CD4-positive, alpha-beta T cell (primary cell): ENCODE measurements at places on chromosomes 2 and 18. TPM values are rescaled to one million over a fixed set of nuclear protein-coding genes. Genes with fewer than 3 reads are reported as not detected.

DNA sequence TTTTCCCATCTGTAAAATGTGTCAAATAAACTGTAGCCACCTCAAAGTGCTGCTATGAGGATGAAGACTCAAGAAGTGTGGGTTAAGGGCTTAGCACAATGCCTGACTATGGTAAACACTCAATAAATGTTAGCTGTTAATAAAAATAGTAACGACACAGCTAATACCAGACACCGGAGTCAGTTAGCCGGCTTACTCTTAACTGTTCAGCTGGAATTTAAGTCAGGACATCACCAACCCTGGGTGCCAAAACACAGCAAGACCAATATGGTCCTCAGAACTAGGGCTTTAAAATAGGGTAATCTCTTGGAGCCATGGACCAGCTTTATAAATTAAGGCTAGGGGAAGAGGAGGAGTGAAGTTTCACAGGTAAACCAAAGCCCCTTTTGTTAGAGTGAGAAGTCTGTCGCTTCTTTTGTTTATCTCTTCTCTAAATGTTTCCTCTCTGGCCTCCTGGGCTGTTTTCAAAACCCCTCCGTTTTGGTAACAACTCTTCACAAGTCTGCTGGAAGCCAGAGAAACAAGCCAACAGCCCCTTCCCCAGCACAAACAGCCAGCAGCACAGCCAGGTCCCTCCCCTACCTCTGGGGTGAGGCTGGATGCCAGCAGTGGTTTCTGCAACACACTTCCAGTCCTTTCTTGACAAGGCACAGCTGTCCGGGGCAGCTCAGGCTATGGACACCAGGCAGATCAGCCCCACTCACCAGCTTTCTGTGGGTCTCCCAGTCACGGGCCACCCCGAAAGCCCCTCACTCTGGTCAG lies 13.8 kb upstream of the FZD7 start:
- H3K4me1 ChIP-seq, result no peaks in the 10 kb centered on the region
- no peak overlapping the region for H3K27ac ChIP-seq
- H3K36me3 ChIP-seq, result no peaks in the 10 kb centered on the region
- no peaks in the 10 kb centered on the region for H3K27me3 ChIP-seq
- no peak for DNase-seq
- H3K4me3 ChIP-seq, result no peak overlapping the region

GRCh38 chr18:9894454-9895068 lies 8.8 kb downstream of the TXNDC2 start:
- H3K36me3 ChIP-seq, result no peaks in the 10 kb centered on the region
- no peaks in the 10 kb centered on the region for H3K4me1 ChIP-seq
- no peak overlapping the region for H3K4me3 ChIP-seq
- H3K27me3 ChIP-seq, result no peaks in the 10 kb centered on the region

- no peaks in the 10 kb centered on the region for H3K36me3 ChIP-seq
- no peaks in the 10 kb centered on the region for H3K27me3 ChIP-seq
- no peak overlapping the region for H3K4me3 ChIP-seq
- no peak for DNase-seq
- H3K4me1 ChIP-seq, result no peaks in the 10 kb centered on the region
Measured at GRCh38 chr2:209389171-209389618, 34.7 kb upstream of the MAP2 start.

DNA sequence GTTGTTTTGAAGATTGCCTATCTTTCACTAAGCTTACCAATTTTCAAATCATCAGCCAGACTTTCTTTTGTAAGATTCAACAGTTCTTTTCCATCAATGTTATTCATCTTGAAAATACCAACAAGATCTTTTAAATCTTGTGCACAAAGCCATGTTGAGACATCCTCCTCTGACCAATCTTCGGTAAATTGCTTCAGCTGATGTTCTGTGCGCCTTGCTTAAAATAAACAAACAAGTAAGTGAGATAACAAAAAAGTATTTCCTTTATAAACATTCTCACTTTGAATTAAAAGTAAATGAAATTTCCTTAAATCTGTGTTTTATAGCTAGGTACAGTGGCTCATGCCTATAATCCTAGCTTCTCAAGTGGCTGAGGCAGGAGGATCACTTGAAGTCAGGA lies 30.3 kb downstream of the WDSUB1 start:
- no peak for DNase-seq
- no peaks in the 10 kb centered on the region for H3K27me3 ChIP-seq
- peaks cover 4% of the 10 kb centered on the region for H3K36me3 ChIP-seq
- no peak overlapping the region for H3K4me3 ChIP-seq
- H3K27ac ChIP-seq, result no peak overlapping the region
- no peaks in the 10 kb centered on the region for H3K4me1 ChIP-seq

GRCh38 chr18:25459814-25460213 lies 107.8 kb upstream of the ZNF521 start:
- no peaks in the 10 kb centered on the region for H3K36me3 ChIP-seq
- H3K4me3 ChIP-seq, result no peak overlapping the region
- H3K4me1 ChIP-seq, result no peaks in the 10 kb centered on the region

DNA sequence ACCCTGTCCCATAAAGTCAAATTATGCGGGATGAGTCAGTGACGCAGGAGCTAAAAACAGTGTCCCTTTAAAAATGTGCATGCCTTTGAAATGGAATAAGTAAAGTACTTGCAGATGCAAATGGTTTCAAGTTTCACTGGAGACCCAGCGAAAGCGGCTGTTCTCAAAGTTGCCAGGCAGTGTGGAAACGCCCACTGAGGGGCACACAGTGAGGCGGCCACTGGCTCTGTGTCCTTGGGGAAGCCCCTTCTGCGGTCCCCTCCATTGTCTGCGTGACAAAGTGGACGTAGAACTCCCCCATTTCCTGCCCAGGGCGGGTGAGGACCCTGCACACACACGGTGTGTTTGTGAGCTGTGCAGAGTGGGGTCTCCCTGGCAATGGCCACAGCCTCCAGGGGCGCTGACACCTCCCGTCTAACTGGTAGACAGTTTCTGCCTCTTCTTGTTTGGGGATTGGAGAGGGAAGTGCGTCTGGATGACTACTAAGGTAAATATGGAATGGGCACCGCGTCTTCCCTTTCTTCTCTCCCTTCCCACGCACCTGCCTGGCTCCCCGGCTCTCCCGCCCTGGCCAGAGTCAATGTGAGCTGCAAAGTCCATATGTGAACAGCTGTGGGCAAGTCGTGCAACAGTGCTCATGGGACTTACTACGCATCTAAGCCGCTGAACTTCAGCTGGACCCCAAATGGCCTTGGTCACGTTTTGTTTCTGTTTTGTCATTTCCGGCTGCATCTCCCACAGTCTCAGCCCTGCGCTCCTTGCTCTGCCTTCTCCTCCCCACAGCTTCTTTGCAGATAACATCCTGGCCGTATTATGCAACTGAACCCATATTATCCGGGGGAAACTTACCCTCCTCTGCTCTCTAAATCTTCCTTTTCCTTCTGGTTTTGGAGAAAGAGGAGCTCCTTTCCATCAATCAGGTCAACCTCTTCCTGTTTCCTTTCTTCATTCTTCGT lies 33.7 kb upstream of the ZNF516 start:
- peak overlapping the region; percentile 31 for H3K4me3 ChIP-seq
- H3K4me1 ChIP-seq, result peaks cover 7% of the 10 kb centered on the region
- peaks cover 6% of the 10 kb centered on the region for H3K27me3 ChIP-seq

DNA sequence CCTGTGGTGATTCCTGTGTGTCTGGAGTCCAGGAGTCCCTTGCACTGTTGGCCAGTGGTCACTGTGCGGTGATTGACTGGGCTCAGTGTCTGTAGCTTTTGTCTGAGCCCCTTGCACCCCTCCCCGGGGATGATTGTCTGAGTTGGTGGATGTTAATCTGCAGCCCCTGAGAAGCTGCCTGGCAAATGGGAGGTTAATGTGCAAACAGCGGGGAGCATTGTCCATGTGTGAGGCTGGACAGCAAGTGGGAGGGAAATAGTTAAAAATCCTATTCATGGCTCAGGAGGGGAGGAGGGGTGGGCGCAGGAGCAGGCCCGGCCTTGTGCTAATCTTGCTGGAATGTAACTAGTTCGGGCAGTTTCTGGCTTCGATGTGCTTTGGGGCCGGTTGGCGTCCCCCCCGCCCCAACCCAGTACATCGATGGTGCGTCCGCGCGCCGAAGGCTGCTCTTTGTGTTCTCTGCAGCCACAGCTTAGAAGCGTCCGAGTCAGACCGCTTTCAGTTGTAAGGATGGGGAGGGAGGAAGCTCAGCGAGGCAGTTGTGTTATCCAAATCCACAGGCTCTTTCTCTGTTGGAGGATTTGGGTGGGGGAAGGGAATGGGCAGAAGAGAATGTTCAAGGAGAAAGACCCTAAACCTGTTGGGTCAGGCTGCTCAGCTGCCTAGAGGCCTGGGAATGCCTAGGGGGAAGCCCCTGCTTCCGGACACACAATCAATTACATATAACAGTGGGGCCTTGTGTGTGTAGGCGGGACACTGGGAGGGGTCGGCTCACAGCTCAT lies 71.8 kb downstream of the TGOLN2 start:
- H3K27me3 ChIP-seq, result no peaks in the 10 kb centered on the region
- no peaks in the 10 kb centered on the region for H3K36me3 ChIP-seq
- no peak overlapping the region for H3K4me3 ChIP-seq
- DNase-seq, result no peak

- H3K4me1 ChIP-seq, result no peaks in the 10 kb centered on the region
- DNase-seq, result no peak
- no peaks in the 10 kb centered on the region for H3K36me3 ChIP-seq
- no peak overlapping the region for H3K27ac ChIP-seq
Measured at GRCh38 chr2:33166287-33166881, 219.6 kb downstream of the LTBP1 start.

GRCh38 chr2:71679491-71679890 lies 226.1 kb downstream of the DYSF start:
- H3K4me1 ChIP-seq, result no peaks in the 10 kb centered on the region
- H3K4me3 ChIP-seq, result no peak overlapping the region
- no peaks in the 10 kb centered on the region for H3K36me3 ChIP-seq

- no peak within 1 kb of the TSS for H3K4me3 ChIP-seq
- H3K36me3 ChIP-seq, result no peaks in the 10 kb centered on the region
- DNase-seq, result no peak
- H3K27me3 ChIP-seq, result no peaks in the 10 kb centered on the region
- no peak within 1 kb of the TSS for H3K27ac ChIP-seq
- no peaks in the 10 kb centered on the region for H3K4me1 ChIP-seq
Measured at GRCh38 chr2:240906141-240906910, at the start of gene CROCC2. Gene CROCC2, plus strand, starts transcription at chr2:240906336. Its CDS starts 178 bp downstream, at chr2:240906514.

GRCh38 chr2:23599006-23599405 lies 214.0 kb downstream of the KLHL29 start:
- H3K4me1 ChIP-seq, result no peaks in the 10 kb centered on the region
- no peak overlapping the region for H3K4me3 ChIP-seq
- peaks cover 2% of the 10 kb centered on the region for H3K27me3 ChIP-seq
- no peaks in the 10 kb centered on the region for H3K36me3 ChIP-seq

DNA sequence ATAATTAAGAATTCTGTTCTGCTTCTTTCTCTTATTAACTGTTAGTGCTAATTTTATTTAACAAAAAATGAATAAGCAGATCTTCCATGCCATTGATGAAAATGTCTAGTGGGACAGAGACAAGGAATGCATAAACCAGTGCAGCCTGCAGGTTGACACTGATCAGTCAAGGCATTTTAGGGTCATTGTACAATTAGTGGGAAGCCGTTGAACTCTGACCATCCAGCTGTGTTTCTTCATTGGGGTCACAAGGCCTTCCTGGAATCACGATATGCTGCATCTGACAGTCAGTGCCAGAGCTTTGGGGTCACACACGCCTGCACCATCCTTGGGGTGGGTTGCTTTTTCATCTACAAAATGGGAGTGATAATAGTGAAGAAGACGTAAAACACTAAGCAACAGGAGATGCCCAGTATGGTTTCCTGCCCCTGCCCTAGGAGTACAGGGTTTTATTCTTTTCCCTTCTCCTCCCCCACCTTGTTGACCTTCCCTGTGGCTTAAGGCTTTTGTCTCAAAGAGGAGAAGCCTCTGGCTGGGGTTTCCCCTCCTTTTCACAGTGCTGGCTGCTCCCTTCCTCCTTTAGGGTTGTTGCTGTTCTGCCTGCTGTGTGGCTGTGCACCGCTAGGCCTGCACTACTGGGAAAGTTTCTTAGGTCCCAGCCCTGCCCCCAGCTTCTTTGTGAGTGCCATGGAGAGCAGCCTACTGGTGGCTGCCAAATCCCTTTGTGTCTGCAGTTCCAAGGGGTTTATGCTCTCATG lies 245.6 kb downstream of the TPGS2 start:
- H3K4me3 ChIP-seq, result no peak overlapping the region
- H3K27ac ChIP-seq, result no peak overlapping the region
- no peaks in the 10 kb centered on the region for H3K36me3 ChIP-seq
- no peaks in the 10 kb centered on the region for H3K27me3 ChIP-seq
- no peaks in the 10 kb centered on the region for H3K4me1 ChIP-seq

DNA sequence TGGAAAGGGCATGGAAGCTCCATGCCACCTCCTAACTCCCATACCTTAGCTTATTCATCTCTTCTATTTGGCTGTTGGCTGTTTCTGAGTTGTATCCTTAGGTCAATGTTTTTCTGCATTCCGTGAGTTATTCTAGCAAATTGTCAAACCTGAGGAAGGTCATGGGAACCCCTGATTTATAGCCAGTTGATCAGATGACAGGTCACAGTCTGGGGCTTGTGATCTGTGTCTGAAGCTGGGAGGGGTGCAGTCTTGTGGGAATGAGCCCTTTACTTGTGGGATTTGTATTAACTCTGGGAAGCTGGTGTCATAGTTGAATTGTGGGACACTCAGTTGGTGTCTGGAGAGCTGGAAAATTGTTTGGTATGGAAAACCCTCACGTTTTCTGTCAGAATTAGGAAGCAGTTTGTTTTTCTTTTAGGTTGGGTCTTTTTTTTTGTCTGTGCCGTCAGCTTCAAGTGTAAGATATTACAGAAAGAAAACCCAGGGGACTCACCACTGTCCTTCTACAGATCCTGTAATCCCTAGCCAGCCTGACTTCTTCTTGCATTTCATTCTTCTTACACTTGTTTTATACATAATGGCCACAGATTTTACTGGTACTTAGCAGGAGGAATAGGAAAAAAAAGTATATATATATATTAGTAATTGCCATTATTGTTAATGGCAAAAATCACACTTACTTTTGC lies 137.9 kb downstream of the LRRTM1 start:
- no peak overlapping the region for H3K27ac ChIP-seq
- H3K4me3 ChIP-seq, result no peak overlapping the region
- H3K27me3 ChIP-seq, result no peaks in the 10 kb centered on the region
- no peaks in the 10 kb centered on the region for H3K36me3 ChIP-seq
- DNase-seq, result no peak

GRCh38 chr2:202488671-202489070 lies 112.5 kb downstream of the BMPR2 start:
- DNase-seq, result no peak
- H3K4me3 ChIP-seq, result no peak overlapping the region
- no peaks in the 10 kb centered on the region for H3K4me1 ChIP-seq
- H3K27me3 ChIP-seq, result no peaks in the 10 kb centered on the region
- H3K36me3 ChIP-seq, result no peaks in the 10 kb centered on the region

DNA sequence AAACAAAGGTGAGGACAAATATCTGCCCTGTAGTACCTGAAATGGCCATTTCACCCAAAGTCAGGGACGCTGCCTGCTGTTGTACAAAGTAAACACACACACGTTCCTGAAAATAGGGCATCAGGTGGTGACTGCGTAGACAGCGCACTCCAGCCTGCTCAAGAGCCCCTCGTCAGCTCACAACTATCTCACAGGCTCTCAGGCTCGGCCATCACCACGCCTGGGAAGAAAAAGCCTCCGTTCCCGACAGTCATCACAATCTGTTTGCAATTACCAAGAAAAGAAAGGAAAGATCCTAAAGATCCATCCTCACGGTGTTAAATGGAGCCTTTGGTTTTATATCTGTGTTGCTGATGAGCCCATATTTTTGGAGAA lies 230.2 kb downstream of the ZNF516 start:
- H3K27ac ChIP-seq, result no peak overlapping the region
- no peaks in the 10 kb centered on the region for H3K27me3 ChIP-seq
- no peak for DNase-seq
- H3K4me1 ChIP-seq, result no peaks in the 10 kb centered on the region

The MROH2A gene
- total RNA-seq, result not detected

The BCL2 gene
- total RNA-seq, result 40.1 TPM

The PROKR1 gene
- total RNA-seq, result not detected

The FZD7 gene
- total RNA-seq, result 0.17 TPM

The GATA6 gene
- 0.14 TPM for total RNA-seq

The CGREF1 gene
- not detected for total RNA-seq

The ALPP gene
- not detected for total RNA-seq
